Activated CD4-positive, CD25-positive, alpha-beta regulatory T cell (primary cell): ENCODE measurements at places on chromosomes 6 and 20.

- no peak for DNase-seq
These were observed 33.3 kb upstream of the SLC22A16 start for GRCh38 chr6:110509617-110510241.

GRCh38 chr6:157981132-157981394, 600 bp upstream of the SYNJ2 start:
- DNase-seq = no peak

GRCh38 chr20:57425150-57426013, 34.2 kb downstream of the RBM38 start:
- DNase-seq = no peak

GRCh38 chr6:3607599-3607998, 143.9 kb downstream of the PXDC1 start:
- DNase-seq = no peak

GRCh38 chr6:79810871-79811270, 136.5 kb downstream of the ELOVL4 start:
- no peak for DNase-seq

DNA sequence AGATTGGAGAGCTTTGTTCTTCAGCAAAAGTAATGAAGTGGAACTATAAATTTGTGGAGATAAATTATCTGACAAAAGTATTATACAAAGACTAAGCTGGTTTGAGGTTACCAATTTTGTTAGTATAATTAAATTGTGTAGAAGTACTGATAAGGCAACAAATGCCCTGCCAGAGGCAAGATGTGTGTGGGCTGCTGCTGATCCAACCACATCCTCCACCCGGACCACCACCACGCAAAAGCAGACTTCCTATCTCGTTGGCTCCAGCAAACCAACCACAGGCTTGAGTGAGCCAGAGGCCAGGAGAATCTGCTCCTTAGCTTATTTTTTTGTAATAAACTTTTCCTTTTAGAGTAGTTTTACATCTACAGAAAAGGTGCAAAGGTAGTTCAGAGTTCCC, 1.1 kb upstream of the MYLK4 start:
- no peak for DNase-seq

DNA sequence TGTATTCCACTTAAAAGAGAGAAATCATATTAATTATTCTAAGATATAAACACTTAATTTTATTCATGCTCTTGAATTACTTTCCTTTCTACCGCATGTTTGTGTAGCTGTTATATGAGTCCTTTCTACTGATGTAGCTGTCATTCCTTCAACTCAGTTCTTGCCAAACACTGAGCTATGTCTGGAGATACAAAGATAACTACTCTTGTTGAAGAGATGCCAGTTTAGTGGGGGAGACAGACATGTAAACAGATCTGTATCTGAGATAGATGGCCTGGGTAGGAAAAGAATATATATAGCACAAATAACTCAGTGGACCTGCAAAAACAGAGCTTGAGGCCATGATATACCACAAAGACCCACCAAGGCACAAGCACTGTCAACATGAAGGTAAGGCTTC, 157.3 kb downstream of the BTBD9 start:
- DNase-seq = no peak

DNA sequence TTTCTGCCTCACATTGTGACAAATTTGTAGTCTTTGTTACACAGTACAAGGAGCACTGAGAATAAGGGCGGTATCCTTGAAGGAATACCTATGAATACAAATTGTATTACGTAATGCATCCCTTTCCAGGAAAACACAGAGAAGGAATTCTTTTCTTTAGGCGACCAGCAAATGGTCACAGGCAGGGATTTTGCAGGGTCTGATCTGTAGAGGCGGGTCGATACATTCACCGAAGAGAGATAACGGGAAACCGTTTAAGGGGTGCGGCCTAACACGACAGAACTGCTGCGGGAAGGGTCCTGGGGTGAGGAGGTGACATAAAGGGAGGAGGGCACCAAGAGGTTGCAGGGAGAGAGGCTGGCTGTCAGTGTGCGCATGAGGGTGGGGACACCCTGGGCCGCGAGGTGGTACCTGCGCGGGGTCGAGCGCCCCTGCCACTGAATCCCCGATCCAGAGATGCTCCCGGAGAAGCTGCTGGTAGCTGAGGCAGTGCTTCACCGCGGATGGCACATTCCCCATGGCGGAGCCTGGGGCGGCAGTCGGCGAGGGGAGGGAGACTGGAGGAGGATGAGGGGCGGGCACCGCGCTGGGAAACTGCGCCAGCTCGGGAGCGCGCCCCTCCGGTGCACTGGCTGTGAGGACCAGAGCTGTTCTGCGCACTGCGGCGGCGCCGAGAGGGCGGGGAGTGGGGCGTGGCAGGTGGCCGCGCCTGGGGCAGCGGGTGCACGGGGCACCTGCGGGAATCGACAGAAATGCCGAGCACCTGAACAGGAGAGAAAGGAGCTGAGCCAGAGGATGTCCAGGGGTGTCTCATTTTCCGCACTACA, at the start of gene HMGCLL1:
HMGCLL1 (minus strand) TSS at position 656 of the 827 bp plus-strand sequence; CDS start at position 519, 137 bp downstream.
- no peak for DNase-seq

- no peak for DNase-seq
These were observed 327.9 kb upstream of the QKI start for GRCh38 chr6:163086624-163086920.

DNA sequence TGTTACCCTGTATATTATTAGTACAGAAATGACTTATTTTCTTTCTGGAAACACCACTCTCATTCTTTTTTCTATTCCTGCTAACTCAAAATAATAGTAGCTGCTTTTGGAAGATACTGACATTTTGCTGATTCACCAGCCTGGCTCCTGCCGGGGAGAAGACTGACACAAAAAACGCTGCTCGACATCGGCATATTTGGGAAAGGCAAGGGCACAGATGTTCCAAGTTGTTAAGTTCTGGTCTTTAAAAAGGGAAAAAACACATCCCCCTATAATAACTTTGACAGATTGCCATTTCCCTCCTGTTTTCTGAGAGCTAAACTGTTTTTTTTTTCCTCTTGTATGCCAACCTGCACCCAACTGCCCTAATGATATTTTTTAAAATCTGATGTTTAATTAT, 55.4 kb downstream of the CTNNBL1 start:
- DNase-seq = no peak

GRCh38 chr6:129981598-129981997, 36.8 kb upstream of the L3MBTL3 start:
- no peak for DNase-seq

GRCh38 chr20:24584538-24585356, 115.3 kb downstream of the SYNDIG1 start:
- DNase-seq = no peak

- DNase-seq = no peak
These were observed 19.5 kb downstream of the NCOA3 start for GRCh38 chr20:47521059-47521808.

DNA sequence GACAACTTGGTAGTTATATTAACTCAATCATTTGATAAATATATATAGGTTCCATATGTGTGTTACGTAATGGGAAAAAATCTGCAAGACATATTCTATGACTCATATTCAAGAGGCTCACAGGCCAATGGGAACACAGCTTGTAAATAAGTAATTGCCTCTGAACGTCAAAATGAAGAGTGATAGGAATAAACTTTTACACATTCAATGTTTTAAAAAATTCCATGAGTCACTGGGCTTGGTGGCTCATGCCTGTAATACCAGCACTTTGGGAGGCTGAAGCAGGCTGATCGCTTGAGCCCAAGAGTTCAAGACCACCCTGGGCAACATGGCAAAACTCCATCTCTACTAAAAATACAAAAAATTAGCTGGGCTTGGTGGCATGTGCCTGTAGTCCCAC, 209.4 kb upstream of the MCHR2 start:
- DNase-seq = no peak

- no peak for DNase-seq
These were observed 29.4 kb downstream of the MDGA1 start for GRCh38 chr6:37668251-37668650.

GRCh38 chr6:98928688-98929087, 19.1 kb downstream of the FBXL4 start:
- no peak for DNase-seq

DNA sequence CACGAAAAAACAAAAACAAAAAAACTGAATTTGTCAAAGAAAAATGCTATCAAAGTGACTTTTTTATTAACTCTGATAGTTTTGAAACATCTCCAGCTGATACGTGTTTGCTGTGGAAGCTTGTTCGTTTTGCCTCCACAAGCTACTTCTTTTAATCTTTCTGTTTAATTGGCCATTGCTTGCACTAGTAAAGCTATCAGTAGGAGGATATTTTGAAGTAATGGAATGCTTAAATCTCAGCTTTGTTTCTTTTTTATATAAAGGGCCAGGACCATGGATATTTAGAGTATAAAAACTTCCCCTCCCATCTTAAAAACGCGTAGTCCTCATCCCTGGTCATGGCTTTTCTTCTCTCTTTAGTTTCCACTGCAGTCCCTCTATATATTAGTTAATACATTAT, 344.0 kb downstream of the NKAIN2 start:
- DNase-seq = no peak

- no peak for DNase-seq
These were observed 38.9 kb upstream of the SAYSD1 start for GRCh38 chr6:39153766-39154397.

DNA sequence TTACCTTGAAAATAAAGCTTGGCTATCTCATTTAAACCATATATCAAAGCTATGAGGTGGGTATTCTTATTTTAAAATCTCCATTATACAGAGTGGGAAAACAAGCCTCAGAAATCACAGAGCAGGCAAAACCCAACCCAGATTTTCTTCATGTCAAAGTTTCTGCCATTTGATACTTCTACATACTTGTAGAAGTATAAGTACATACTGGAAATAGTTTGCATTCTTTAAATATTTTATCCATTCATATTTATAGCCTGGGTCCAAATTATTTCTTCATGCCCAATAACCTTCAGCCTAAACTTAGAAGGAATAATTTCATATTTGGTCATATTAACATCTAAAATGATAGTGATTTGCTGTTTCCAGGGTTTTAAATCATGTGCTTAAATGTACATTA, 61.8 kb downstream of the MLIP start:
- DNase-seq = no peak

GRCh38 chr20:17976305-17976704, 7.5 kb downstream of the MGME1 start:
- no peak for DNase-seq

- no peak for DNase-seq
These were observed 148.0 kb upstream of the SPTLC3 start for GRCh38 chr20:12860619-12861247.

DNA sequence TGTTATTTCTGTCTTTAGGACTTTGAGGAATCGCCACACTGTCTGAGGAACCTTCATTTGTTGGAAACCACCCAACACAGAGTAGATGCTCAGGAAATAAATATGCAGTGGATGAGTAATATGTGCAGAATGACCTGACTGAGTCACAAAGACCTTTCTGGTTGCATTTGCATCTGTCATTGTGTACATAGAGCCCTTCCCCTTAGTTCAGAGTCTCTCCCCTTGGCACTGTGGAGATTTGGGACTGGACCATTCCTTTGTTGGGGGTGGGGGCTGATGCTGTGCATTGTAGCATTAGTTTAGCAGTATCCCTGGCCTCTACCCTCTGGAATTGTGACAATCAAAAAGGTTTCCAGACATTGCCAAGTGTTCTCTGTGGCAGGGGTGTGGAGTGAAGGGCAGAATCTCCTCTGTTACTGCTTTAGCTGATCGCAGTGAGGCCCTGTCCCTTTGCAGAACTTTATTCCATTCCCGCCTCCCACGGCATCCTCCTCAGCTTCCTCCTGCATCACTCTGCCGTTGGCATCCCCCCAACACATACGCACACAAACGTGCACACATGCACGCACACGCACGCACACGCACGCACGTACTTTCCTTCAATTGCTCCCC, 64.5 kb downstream of the EYA2 start:
- no peak for DNase-seq

DNA sequence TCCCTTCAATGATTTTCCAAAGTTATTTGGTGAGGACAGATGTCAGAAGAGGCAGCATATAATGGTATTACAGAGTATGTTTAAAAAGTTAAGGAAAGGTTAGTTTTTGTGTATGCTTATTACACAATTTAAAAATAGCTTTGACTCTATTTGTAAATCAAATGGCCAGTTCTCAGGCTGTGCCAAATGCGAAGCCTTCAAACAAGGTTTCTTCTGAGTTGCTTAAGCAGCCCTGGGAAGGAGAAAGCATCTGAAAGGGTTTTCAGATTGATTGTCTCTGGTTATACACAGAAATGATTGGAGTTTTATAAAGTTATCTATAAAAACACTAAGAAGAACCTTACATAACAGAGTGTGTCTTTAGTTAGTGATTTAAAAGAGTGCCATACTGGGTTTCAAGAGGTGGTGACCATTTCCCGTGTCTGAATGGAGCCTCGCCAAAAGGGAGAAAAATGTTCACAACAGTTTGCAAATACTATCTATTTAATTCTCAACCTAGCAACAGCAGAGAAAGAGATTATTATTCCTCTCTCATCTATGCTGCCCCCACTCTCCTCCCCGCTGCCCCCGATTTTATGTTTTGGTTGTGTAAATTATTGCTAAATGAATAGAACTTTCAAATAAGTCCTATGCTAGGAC, 16.7 kb downstream of the CD109 start:
- no peak for DNase-seq
